CD4-positive, alpha-beta T cell treated with Interleukin-6 at 100 ng/mL for 8 hours (primary cell): ENCODE measurements at places on chromosomes 16 and 17.

GRCh38 chr16:30142672-30143346 is 19.8 kb upstream of the MAPK3 start:
- peak; percentile 41 for DNase-seq

DNA sequence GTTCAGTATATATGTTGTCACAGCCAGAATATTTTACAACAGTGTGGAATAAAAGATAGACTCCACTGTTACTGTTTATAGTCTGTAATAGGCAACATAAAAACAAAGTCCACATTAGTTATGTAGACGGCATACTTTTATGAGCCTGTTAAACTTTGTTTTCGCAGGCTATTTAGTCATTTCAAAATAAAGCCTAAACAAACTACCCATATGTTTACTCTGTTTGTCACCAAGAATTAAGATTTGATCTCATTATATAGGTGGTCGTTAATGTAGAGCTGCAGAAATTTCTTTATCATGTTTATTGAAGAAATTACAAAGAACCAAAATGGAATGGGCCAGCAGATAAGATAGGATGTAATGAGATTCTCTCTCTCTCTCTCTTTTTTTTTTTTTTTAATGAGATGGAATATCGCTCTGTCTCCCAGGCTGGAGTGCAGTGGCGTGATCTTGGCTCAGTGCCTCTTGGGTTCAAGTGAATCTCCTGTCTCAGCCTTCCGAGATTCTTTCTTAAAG is 943.8 kb upstream of the SOX9 start:
- no peak for DNase-seq

GRCh38 chr17:609232-609810 is 105.3 kb downstream of the VPS53 start:
- DNase-seq: no peak

GRCh38 chr17:7889166-7889955 is 772 bp downstream of the CHD3 start:
- peak; percentile 24 for DNase-seq

- no peak for DNase-seq
Measured at GRCh38 chr17:82105417-82105881, 7.4 kb upstream of the FASN start.

DNA sequence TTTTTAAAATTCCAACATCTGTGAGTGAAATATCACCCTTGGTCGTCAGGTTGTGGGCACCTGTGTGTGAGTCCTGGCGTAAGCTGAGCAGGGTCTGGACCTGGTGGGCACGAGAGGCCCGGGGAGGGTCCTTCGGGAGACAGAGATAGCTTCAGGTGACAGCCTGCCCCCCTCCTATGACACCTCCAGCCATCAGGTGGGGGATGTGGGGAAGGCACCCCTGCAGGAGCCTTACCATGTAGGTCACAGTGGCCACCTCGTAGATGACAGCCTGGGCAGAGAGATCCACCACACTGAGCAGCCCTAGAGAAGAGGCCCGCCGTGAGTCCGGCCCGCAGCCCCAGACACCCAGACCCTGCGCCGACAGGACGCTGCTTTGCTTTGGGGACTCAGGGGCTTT is 11.2 kb downstream of the SLC47A2 start:
- DNase-seq: no peak

GRCh38 chr16:83623892-83624291 is 183.9 kb upstream of the HSBP1 start:
- DNase-seq: no peak

- DNase-seq: no peak
Measured at GRCh38 chr16:14672403-14672971, 21.6 kb downstream of the PLA2G10 start.

- DNase-seq: no peak
Measured at GRCh38 chr17:64102627-64103390, 27.1 kb downstream of the ERN1 start.

GRCh38 chr17:20967776-20968175 is 75.0 kb downstream of the USP22 start:
- DNase-seq: no peak

- no peak for DNase-seq
Measured at GRCh38 chr16:14377326-14377725, 252.7 kb downstream of the PARN start.

DNA sequence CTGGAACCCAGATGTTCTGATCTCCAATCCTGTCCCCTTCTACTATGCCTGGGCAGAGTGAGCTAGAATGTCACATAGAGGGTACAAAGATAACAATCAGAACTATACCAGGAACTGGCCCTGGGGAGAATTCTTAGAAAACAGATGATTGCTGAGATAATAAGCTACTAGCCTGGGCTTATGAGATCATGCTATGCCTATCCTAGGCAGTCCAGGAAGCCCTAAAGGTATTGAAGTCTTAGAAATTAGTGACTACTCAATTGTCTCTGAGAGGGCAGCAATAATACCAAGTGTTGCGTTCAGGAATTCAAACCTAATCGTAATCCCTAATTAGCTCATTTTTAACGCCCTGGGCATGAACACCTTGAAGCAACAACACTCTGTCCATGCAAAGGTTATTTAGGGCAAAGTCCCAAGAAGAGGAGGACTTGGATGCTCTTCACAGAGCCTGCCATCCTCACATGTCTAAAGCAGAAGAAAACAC is 77.1 kb downstream of the MMD start:
- DNase-seq: no peak

DNA sequence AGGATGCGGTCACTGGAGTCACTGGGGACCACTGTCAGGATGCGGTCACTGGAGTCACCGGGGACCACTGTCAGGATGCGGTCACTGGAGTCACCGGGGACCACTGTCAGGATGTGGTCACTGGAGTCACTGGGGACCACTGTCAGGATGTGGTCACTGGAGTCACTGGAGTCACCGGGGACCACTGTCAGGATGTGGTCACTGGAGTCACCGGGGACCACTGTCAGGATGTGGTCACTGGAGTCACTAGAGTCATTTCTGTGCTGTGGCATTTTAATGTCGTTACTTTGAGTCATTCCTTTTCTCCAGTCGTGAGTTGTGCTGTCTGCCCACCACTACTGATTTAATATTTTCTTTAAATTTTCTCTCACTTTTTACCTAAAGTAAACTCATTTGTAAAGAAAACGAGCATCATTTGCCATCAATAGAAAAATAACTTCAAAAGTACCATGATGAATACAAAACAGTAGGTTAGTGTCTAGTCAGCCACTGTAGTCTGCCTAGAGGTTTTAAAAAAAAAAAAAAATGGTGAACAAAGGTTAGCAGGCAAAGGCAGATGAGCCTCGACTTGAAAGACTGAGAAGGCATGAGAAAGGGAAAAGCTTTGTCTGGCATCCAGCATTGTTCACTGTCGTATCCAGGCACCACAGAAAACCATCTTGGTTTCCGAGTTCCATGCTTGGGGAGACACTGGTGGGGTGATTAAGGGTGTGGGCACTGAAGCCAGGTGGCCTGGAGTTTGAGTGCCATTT is 346.6 kb downstream of the SNX29 start:
- peak; percentile 5 for DNase-seq

GRCh38 chr17:41915566-41915965 is 3.2 kb downstream of the ACLY start:
- DNase-seq: no peak

DNA sequence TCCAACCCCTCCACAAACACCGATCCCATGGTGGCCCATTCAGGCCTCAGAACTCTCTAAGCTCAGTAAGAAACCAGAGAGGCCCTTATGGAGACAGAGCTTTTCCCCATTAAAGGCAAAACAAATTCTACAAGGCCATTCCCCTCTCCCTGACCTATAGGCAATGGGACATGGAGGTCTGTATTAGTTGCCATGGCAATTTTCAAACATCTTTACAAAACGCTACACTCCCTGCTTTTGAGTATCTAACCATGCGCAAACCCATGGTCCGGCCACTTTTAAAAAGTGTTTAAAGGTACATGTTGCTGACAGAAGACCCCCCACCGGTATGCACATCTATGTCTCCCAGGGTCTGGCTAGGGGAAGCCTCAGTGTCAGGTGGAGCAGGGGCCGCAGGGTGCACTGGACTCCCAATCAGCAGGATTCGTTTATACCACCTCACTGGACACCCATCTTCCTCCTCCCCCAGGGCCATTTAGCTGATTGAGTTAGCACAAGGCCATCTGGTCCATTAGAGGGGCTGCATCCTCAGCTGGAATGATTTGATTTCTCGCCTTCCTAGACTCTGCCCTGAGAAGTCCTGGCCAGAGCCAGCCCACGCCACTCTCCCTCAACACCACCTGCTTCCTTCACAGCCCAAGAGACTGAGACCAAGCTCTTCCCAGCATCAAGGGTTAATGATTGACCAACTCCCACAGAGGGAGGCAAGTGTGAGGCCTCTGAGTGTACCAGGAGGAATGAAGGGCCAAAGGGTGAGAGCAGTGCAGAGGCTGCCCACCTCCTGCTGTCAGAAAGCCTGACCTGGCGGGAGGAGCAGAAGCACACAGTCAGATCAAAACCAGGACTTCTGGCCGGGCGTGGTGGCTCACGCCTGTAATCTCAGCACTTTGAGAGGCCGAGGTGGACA is 10.9 kb downstream of the ACLY start:
- DNase-seq: no peak

- DNase-seq: no peak
Measured at GRCh38 chr16:1431497-1432270, 806 bp downstream of the PERCC1 start.

GRCh38 chr16:7546948-7547347 is 214.3 kb downstream of the RBFOX1 start:
- DNase-seq: no peak

DNA sequence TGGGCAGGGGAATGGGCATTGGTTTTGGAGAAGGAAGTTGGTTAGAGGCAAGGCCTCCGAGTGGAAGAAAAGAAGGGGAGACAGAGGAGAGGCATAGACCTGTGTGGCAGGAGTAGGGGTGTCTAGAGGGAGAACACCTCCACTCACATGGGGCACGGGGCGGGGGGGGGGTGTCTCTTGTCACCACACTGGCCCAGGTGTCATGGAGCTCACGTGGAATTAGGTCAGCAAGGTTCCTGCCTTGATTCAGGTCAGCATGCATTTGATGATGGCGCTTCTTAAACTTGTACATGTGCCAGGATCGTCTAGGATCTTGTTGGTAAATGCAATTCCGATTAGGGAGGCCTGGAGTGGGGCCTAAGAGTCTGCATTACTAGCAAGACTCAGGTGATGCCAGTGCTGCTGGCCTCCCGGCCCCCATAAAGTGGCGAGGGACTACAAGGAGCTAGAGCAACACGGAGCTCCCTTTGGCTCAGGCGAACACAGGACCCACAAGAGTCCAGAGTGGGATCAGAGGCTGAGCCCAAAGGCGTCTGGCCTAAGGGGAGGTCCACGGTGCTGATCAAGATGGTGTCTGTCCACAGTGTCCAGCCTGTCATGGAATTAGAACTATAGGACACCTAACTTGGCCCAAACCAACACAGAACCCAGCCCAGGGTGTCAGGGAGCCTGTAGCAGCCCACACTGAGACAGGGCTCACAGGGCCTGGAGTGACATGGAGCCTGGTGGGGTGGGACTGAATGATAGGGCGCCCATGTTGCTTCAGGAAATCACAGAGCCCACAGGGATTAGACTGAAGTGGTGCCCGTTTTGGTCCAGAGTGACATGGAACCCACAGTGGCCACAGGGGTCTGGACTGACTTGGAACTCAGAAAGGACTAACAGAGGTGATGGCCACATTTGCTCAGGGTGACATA is 16.7 kb downstream of the EPOP start:
- no peak for DNase-seq

- no peak for DNase-seq
Measured at GRCh38 chr16:67393111-67393787, at the start of gene TPPP3. TPPP3 (minus strand) TSS chr16:67393498; CDS start chr16:67391111, 2,387 bp downstream.

- DNase-seq: no peak
Measured at GRCh38 chr16:2799859-2800226, 1.6 kb downstream of the PRSS41 start.

GRCh38 chr17:13272296-13272695 is 254.5 kb upstream of the ELAC2 start:
- DNase-seq: no peak

DNA sequence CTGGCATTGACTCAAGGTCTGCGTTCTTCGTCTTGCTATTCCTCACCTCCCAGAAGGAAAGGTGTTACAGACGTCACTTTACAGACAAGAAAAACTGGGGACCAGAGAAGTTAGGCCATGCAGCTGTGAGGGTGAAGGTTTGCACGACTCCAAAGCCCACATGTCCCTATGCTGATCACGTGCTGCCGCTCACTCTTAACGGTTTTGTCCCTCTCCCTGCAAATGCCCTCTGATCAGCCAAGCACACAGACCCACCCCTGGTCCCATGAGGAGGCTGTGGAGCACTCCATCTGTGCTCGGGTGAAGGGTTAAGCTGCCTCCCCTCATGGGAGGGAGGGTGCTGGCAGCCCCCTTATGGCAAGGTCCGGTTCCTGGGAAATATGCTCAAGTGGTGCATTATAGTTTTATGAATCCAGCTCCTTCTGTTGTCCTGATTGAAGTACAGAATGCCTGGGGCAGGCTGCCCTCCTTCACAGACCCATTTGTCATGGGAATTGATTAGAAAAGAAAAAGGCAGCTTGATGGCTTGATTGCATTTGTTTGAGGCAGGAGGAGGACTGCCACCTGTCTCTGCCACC is 18.8 kb downstream of the CCDC182 start:
- DNase-seq: no peak

DNA sequence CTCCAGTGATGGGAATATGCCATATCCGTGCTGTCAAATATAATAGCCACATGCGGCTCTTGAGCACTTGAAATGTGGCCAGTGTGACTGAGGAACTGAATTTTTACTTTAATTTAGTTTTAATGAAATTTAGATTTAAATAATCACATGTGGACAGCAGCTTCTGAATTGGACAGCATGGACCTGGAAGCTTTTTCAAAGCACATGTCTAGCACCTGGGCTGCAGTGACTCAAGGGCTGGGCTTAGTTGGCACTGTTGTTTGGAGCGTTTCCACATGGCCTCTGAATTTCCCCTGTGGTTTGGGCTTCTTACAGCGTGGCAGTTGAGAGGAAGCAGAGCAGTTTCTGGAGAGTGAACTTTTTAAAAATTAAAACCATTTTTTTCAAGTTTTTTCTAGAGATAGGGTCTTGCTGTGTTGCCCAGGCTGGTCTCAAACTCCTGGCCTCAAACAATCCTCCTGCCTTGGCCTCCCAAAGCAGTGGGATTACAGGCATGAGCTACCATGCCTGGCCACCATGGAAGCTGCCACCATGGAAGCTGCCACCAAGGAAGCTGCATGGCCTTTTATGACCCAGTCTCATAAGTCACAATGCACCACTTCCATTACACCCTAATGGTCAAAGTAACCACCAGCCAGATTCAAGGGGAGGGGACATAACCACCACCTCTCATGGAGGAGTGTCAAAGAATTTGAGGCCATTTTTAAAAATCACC is 6.7 kb upstream of the TOB1 start:
- DNase-seq: peak; percentile 68
